ENCODE measurements at places on chromosomes 13 and 19.

- no peak for DNase-seq
These were observed 161.6 kb downstream of the KDM4B start for GRCh38 chr19:5130371-5131030.

- no peak for DNase-seq
These were observed 224.4 kb downstream of the TM9SF2 start for GRCh38 chr13:99725644-99726043.

GRCh38 chr19:10037809-10038208, 24.5 kb downstream of the RDH8 start:
- no peak for DNase-seq

- peak; percentile 38 for DNase-seq
These were observed 3.2 kb downstream of the SERPINE3 start for GRCh38 chr13:51342706-51343105.

DNA sequence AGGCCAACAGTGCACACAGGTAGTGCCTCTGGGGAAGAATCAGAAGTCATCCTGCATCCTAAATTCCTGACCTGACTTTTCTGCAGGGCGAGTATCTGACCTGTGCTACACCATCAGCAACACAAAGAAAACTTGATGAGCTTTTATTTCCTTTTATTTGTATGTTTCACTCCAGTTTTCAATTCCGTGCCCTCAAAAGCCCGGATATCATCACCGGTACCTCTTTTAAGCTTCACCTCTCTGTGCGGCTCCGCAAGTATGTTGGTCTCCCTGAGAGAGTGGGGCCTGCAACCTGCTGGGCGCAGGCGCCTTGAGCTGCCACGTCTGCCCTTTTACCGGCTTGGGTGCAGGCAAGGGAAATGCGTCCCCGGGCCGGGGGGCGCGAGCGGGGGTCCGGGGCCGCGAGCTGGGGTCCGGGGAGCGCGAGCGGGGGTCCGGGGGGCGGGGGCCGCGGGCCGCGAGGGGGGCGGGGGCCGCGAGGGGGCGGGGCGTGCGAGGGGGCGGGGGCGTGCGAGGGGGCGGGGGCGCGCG, 4.3 kb upstream of the DUXA start:
- no peak for DNase-seq

DNA sequence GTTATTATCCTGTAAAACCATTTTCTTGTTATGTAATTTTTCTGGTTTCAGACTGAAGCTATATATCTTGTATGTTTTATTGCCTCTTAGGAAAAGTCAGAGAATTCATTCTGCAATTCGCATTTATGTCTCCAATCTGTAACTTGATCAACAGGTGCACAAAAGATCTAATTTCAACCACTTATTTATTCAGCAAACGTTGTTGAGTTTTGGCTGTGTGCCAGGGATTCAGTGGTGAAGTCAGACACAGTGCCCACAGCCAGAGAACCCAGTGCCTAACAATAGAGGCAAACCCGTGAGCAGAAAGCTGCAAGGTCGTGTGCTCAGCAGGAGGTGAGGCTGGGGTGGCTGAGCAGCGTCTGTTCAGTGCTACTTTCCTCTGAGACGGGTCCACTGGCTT, 119.5 kb upstream of the MCF2L start:
- DNase-seq, result peak; percentile 16

GRCh38 chr13:26923824-26924605, 163.4 kb upstream of the GPR12 start:
- DNase-seq, result peak; percentile 49

DNA sequence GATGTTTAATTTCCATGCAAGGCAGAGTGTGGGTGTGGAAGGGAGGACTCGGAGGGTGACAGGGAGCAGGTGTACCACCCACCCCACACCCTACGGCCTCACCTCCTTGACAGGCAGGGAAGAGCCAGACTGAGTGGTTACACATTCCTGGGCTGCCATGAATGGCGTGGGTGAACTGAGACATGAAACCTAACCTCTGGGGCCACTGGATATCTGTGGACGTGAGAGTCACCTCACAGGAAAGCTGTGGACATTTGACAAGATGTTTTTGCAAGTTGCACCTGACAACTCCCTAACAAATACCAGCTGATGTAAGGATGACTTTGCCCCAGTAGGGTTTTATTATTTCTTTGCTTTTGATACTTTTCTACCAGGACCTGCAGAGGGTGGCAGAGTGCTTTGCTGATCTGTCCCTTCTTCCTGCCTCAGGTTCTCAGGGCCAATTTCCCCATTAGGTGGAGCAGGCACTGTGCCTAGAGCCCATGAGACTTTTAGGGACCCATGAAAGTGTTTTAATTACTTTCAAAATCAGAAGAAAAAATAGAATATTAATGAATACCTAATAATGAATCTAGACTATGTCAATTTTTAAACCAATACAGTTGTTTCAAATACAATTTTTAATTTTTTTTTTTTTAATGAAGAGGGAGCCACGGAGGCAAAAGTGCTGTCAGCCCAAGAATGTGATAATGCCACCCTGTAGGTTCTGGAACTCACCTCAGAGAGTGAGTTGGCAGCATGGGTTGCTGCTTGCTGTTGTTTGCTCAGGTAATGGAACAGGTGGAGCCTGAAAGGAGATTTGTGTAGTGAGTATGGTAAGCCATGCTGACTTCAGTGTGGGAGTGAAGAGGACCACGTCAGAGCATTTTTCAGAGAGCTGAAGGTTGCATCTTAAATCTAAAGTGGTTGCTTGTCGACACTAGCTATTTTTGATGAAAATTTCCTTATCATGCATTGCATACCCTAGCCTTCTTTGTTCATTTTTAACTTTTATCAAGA, 58.0 kb upstream of the CYSLTR2 start:
- peak; percentile 76 for DNase-seq

GRCh38 chr13:109740121-109740520, 46.3 kb downstream of the IRS2 start:
- peak; percentile 28 for DNase-seq

- peak; percentile 99 for DNase-seq
These were observed 10.5 kb upstream of the SMG9 start for GRCh38 chr19:43765109-43765876.

- peak; percentile 55 for DNase-seq
These were observed 1.1 kb upstream of the MAST1 start for GRCh38 chr19:12837225-12837624.

DNA sequence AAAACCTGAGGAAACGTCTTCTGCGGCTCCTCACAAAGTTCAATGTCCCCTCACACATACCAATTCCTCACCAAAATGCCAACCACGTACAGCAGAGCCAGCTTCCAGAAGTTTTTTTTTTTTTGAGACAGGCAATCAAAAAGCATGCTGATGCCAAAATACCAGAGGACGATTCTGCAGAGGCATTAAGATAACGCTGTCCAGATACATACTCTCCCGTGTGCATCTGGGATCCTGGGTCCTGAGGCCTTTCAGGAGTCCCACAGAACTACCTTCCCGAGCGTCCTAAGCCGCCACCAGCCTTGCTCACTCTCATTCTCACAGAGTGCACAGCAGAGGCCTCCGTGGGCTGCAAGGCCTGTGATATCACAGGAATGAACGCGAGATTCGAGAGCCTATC, 5.0 kb downstream of the DCUN1D2 start:
- no peak for DNase-seq

DNA sequence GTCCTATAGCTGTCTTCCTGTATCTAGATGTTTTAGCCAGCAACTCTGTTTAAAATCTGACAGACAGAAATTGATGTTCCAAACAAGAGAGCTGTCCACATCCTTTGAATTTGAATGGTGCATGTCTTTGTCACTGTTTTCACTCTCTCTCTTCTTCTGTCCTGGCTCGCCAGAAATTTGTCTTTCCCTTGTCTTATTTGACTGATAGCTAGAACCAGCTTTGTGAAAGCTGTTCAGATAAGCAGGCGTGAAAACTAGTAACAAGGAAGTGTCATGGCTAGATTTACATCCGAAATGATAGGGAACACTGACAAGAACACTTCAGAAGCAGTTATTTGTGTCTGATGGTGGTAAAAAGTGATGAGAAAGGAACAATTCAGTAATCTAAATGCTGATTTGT, 354.9 kb upstream of the SLITRK1 start:
- no peak for DNase-seq

DNA sequence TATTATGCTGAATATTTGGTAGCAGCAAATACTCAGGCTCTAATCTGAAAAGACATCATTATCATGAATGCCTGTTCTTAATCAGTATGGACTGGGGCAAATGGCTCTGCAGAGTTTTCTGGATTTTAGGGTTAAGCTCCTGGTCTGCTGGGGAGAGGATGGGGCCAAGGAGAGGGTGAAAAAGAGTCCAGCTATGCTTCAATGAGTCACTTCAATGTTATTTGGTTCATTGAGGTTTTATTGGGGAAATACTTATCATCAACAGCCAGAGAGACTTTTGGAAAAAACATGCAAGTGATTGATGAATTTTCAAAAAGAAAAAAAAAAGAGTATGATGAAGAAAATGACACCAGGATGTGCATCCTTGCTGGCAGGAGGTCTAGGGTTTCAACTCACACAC, 278.3 kb downstream of the UQCRFS1 start:
- DNase-seq, result no peak

GRCh38 chr19:38044267-38045111, 137.5 kb downstream of the SIPA1L3 start:
- no peak for DNase-seq

DNA sequence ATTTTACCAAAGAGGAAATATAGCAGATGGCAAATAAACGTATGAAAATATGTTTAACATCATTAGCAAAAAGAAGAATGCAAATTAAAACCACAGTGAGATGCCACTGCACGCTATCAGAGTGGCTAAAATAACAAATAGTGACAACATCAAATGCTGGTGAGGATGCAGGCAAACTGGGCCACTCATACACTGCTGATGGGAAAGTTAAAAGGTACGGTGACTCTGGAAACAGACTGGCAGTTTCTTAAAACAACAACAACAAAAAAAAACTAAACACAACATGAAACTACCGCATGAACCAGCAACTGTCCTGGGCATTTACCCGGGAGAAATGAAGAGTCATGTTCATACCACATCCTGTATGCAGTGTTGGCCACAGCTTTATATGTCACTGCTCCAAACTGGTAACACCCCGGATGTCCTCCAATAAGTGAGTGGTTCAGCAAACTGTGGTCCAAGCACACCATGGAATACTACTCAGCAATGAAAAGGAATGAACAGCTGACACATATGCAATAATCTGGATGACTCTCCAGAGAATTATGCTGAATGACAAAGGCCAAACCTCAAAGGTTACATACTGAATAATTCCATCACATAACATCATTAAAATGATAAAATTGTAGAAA, 22.3 kb downstream of the EPS15L1 start:
- peak; percentile 56 for DNase-seq

- no peak for DNase-seq
These were observed 867.1 kb downstream of the UQCRFS1 start for GRCh38 chr19:28345811-28346210.

GRCh38 chr19:2561895-2562294, 86.0 kb downstream of the GADD45B start:
- DNase-seq, result no peak

DNA sequence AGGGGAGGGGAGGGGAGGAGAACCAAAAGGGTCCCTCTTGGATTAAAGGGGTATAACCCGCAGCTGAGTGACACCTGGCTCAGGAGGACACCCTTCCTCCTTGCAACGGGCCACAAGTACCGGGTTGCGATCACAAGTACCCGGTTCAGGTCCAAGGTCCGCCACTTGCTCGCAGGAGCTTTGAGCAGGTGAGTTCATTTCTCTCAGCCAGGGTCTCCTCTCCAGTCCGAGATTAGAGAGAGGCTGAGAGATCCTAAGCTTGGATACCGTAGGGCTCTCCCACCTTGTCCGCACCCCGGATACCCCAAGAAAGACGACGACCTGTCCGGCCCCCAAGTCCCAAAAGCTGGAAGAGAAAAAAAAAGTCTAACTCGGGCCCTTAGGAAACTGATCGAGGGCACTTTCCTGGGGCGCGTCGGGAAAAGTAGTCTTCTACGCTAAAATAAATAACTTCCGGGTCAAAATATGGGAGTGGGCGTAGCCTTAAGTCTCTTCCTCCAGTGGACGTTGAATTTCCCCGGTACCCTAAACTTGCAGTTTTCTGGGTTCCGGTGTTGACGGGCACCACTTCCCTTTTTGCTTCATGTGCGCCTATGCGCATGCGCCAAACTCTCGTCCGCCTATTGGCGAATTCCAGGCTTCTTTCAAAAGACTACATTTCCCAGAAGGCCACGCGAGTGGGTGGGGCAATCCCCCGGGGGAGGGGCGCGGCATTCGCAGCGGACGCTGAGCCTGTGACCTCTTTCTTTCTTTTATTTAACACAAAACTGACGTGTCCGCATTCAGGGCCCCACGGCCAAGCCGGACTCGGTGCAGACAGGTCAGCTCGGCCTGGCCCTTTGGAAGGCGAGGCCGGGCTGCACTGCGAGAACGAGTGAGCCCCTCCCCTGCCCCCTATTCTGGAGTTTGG, 4.4 kb downstream of the C19orf67 start:
- DNase-seq, result peak; percentile 98

DNA sequence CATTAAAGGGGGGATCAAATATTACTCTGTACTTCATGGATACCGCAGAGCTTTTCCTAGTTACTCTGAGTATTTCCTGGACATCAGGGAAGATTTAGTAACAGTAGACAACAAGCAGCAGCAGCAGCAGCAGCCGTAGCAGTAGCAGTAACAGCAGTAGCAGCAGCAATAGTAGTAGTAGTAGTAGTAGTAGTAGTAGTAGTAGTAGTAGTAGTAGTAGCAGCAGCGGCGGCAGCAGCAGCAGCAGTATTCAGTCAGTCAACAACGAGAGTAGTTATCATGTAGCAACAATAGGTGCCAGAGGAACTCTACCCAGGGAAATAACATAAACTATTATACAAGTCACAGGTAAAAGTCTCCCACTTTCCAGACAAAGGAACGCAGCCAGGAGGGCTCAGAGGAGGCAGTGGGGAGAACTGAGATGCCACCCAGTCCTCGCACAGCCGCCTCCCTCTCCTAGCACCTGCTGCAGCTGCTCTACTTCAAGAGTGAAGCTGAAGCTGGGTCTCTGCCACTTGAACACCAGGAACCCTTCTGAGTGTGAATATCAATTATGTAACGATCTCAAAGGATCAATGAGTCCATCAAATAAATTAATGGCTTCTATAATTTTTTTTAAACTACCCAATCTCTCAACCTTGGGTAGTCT, 1.3 kb upstream of the DOCK9 start:
- DNase-seq, result no peak

- DNase-seq, result no peak
These were observed 4.2 kb downstream of the CCDC8 start for GRCh38 chr19:46409191-46409590.

DNA sequence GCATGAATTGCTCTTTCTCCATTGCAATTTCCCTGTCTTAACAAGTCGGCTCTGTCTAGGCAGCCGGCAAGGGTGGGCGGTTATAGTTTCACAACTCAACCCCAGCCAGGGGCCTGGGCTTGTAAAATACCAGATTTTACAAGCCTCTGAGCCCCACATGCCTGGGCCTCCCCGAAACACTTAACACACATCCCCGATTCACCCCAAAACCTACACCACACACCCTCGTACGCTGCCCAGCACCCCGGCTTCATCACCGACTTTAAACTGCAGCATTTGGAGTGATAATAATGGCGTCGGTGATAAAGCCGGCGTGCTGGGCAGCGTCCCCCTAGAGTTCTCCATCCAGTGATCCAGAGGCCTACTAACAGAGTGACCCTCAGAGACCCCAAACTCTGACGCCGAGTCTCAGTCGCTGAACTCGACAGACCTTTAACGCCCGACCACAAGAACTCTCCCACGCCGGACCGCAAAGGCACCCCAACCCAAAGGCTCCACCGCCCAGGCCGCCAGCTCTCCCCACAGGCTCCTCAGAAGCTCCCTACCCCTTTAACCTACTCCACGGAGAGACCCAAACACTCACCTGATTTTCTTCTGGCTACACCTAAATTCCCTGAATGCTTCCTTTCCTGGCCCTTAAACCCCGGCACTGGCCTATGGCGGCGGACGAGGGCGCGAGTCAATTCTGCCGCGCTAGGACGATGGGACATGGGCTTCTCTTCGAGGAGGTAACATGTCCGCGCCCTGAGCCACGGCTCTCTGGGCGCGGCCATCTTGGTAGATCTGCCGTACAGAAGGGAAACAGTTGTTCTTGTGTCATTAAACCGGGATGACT, at the start of gene ZNF649:
Gene ZNF649 (minus strand): TSS at position 687 of the 835 bp plus-strand sequence. CDS start 4,910 bp downstream, outside the sequence.
- DNase-seq, result peak; percentile 74
